ENCODE measurements at places on chromosomes 11 and 22.

- DNase-seq: no peak
These were observed 14.7 kb upstream of the MAPK1 start for GRCh38 chr22:21881841-21882753.

DNA sequence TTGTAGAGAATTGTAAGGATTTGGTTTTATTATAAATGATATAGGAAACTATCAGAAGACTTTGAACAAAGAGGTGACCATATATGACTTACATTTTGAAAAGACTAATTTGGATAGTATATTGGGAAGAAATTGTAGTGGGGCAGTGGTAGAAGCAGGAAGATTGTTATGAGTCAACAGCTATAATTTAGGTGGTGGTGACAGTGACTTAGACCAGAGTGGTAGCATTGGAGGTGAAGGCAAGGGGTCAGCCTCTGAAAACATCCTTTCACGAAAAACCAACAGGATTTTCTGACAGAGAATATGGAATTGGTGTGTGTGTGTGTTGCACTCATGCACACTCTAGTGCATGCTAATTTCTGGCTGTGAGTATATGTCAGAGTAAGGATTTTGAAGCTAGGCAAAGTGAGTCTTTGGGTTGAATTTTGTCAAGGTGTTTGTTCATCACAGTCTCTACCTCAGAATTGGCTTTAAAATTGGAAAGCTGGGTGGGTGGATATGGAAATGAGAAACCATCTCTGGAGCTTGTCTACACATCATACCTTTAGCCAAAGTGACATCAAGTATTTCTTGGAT is 8.2 kb upstream of the HBE1 start:
- DNase-seq: no peak

DNA sequence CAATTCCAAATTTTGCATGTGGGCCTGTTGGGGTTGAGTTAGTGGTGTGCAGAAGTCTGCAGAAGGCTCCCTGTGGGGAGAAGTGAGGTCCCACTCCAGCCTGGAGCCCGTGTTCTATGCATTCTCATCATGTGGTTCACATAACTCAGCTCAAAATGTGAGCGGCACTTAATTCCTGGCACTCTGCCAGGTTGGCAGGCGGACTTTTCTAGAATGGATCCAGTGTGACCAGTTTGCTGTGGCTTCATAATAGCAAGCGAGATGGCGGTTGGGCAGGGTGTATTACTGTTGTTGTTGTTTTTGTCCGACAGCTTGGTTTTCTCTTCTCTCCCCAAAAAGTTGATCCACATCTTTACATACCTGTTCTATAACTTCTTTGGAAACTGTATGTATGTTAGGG is 146.8 kb upstream of the TTC12 start:
- no peak for DNase-seq

GRCh38 chr11:11247086-11247485 is 106.0 kb downstream of the CSNK2A3 start:
- DNase-seq: no peak

DNA sequence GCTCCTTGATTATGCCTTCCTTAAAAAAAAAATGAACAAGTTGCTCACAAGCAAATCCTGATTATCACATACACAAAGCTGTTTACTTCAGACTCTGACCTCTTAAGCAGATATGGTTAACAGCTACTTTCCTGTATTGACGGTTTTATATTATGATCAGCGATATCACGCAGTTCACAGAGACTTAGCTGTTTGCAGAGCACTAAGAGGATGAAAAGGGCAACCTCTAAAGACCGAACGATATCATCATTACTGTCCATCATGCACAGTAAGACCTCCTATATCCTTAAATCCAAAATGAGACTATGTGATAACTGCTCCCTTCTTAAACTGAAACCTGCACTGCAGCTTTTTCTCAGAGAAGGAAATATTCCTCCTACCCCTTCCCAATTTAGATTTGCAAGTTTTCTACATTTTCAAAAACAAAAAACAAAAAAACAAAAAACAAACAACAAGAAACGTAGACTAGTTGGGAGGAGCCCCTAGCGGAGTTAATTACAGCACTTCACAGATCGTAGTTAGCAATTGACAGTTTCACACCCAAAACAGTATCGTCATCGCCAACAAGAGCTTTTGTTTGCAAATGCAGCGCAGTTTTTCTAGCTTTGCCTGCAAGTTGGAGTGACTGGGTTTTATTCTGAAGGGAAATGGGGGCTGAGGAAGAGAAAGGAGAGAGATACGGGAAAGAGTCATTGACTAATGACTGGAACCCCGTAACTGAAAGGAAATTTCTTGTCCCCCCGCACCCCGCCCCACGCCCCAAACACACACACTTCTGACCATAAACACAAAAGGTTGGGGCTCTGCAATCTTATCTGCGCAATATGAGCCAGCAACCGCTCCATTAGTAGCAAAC is 1.2 kb downstream of the DDX6 start:
- DNase-seq: peak; percentile 62

DNA sequence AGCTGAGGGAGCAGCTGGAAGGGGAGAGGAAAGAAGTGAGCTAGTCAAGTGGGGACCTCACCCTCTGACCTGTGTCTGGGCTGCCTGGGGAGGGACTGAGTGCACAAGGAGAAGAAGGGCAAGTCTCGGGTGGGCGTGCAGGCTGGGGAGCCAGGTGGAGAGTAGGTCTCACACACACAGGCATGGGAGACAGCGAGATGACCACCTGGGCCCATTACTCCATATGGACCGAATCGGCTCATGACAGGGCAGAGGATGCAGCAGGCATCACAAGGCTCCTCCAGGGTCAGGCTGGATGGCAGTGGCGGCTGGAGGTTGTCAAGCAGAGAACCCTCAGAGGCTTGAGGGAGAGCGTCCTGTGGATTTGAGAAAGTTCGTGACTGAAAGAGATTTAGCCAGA is 63.5 kb downstream of the CEP164 start:
- no peak for DNase-seq

GRCh38 chr11:67670316-67671210 is 3.9 kb downstream of the ALDH3B2 start:
- DNase-seq: no peak

GRCh38 chr11:122158171-122158570 is 42.2 kb upstream of the BLID start:
- DNase-seq: peak; percentile 87

DNA sequence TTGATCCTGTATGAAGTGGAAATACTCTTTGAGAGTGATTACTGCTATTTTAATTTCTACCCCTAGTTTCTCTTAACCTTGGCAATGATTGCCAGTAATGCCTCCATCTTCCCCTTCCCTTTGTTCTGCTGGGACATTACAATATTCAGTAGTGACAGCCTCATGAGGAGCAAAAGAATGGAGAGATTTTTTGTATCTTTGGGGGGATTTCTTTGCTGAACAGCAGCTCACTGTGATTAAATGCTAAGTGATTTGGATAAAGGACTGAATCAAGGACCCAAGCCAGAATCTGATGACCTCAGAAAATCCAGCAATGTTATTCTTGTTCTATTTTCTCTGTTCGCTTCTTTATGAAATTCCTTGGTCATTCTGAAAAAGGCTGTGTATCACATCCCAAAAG is 7.0 kb upstream of the SLC1A2 start:
- DNase-seq: no peak

- no peak for DNase-seq
These were observed 126.1 kb downstream of the BRD1 start for GRCh38 chr22:49701380-49702067.

DNA sequence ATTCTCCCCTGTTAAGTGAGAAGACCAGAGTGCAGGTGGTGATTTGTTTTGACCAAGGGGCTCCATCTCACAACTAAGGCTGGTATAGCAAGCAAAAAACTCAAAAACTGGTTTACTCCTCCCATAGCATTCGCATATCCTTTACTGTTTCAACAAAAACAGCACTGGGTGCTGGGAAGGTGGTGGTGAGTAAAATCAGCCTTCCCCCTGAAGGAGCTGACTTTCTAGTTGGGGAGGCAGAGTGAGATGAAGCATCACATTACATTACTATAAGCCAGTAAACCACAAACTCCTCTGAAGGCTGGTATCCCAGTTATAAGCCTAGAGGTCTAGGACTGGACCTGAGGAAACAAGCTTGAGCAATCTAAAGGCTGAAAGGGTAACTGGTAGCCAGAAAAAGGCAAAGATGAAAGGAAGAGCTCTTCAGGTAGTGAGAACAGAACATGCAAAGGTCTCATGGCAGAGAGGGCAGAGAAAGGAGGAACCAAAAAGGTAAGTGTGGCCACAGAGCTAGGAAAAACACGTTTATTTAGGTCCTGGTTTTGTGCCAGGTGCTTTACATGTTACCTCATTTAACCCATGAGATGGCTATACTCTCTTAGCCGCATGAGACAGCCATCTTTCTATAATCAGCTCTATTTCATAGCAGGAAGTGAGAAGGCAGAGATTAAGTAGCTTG is 22.3 kb downstream of the TMEM123 start:
- no peak for DNase-seq

DNA sequence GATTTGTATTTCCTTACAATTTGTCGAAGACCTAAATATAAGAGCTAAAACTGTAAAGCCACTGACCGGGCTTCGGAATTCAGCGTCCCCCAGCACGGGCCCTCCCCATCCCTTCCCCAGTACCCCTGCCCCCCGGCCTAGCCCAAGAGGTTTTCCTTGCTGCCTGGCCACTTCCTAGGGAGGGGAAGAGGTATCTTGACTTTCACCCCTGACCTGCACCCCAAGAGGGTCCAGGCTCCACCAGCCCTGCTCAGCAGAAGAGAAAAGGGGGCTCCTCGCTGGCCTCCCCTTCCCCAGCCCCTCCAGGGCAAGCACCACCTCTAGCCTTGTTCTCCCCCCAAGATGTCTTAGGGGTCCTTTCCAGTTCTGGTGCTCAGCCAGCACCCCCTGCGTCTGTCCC is 26.1 kb upstream of the CARS1 start:
- DNase-seq: no peak

GRCh38 chr22:24115247-24116207 is 65.8 kb upstream of the SUSD2 start:
- no peak for DNase-seq

DNA sequence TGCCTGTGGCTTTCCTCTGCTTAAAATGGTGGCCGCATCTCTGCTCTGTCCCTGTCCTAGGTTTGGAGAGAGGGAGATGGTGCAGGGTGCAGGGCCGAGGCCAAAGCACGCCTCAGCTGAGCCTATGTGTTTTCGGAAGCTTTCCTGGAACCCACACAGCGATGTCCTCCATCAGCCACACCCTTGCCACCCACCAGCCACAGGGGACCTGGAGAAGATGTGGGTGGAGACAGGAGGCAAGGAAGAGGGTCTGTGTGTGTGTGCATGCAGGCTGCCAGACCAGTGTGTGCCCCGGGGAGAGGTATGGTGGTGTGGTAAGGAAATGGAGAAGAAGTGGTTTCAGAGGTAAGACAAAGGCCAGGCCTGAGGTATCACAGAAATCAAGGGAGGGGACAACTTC is 155.7 kb downstream of the TBC1D22A start:
- DNase-seq: no peak

GRCh38 chr11:125342281-125342930 is 153.7 kb downstream of the FEZ1 start:
- DNase-seq: peak; percentile 9

DNA sequence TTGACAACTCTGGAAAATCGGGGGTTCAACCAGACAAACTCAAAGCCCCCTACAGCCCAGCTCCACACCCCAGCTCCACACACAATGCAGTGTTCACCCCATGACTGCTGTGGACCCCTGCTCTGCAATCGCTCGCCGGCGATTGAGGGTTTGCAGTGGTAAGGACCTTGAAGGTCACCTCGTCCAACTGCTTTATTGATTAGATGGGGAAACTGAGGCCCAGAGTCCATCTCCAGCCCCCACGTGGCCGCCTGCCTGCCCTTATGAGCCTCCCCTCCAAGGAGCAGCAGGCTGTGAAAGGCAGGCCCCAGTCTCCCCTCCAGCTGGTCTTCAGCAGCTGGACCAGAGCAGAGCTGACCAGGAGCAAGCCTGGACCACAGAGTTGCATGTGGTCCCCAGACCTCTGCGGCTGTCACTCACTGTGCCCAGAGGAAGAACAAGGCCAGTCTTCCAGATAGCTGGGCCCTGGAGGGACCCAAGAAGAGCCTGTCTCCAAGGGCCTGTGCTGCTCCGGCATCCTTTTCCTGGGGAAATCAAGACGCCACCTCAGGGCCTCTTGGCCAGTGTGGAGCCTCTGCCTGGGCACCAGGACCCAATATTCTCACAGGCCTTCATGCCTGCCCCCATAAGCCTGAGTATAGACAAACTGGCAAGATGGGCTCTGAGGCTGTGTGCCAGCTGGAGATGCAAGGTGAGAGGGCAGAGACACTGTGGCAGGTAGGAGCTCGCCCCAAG is 8.8 kb upstream of the LINC01488 start:
- DNase-seq: no peak

- DNase-seq: no peak
These were observed 132.4 kb downstream of the NOX4 start for GRCh38 chr11:89358761-89359160.

- DNase-seq: peak; percentile 14
These were observed 294.5 kb downstream of the BRD1 start for GRCh38 chr22:49532869-49533802.

DNA sequence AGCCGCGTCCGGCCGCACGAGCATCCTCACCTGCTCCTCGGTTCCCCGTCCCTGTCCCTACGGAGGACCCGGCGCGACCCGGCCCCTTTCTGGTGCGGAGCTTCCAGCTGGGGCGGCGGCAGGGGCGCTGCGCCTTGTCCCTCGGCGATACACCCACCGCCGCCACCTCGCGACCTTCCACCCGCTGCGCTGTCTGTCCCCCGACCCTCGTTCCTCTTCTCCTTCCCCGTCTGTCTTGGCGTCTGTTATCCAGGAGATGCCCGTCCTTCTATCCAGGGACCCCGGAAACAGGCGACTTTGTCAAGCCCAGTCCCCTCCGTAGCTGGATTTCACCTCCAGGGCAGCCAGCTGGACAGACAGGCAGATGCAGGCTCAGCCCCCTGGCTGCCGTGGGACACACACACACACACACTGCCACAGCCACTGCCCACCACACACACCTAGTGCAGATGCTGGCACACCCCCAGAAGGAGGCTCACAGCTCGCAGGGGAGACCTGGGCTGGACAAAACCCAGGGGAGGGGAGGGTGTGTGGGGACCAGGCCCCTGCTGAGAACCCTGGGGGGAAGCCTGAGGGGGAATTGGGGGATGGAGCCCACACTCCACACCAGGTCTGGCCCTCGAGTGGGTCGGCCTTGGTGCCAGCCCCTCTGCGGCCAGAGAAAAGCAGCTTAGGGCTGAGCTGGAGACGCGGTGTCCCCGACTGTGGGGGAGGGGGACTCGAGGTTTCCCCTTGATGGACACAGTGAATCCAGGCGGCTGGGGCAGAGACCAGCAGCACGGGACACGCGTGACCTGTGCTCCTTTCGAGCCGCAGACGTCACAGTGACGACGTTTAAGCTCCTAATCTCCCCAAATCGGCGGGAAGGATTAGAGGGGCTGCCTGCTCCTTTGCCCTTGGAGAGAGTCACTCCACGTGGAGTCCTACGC is 788 bp downstream of the DRD4 start:
- no peak for DNase-seq

DNA sequence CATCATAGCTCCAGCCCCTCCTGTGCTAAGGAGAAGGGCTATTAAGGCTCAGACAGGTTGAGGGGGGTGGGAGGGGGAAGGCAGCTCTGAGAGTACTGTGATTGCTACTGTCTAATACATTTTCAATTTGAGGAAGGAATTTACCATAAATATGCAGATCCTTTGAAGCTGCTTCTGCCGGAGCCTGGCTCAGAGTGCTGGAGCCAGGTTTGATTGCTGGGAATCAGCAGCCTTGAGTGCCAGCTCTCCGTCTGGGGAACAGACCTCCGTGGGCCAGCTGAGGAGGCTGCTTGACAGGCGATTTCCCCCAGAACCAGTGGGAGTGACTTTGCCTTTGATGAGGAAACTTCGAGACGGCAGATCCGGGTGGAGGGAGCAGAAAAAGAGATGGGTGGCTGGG is 141.7 kb upstream of the TBCEL start:
- DNase-seq: no peak
